Activated naive CD4-positive, alpha-beta T cell treated with Interleukin-2 at 50 U/mL for 16 hours (primary cell): ENCODE measurements at places on chromosomes 1 and 21.
A peak's percentile ranks its signal among the peaks of the same experiment; 100 is the strongest.

GRCh38 chr21:46035809-46036695 lies 54.5 kb downstream of the COL6A1 start:
- no peak for DNase-seq

DNA sequence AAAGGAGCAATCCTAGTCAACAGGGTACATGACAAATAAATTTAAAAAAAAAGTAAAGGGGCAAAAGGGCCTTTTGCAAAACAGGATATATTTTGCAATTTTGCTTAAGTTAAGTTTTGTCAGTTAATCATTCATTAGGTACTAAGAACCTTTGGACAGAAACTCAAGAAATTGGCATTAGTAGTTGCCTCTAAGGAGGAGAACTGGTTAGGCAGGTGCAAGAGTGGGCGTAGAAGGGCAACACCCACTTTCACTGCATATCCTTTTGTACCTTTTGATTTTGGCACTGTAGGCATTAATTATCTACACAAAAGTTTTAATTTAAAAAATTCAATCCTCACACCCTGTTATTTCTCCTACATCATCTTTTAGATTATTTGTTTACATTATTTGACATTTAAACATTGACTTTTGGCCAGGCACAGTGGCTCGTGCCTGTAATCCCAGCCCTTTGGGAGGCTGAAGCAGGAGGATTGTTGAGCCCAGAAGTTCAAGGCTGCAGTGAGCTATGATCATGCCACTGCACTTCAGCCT lies 4.3 kb downstream of the DDAH1 start:
- DNase-seq, result no peak

DNA sequence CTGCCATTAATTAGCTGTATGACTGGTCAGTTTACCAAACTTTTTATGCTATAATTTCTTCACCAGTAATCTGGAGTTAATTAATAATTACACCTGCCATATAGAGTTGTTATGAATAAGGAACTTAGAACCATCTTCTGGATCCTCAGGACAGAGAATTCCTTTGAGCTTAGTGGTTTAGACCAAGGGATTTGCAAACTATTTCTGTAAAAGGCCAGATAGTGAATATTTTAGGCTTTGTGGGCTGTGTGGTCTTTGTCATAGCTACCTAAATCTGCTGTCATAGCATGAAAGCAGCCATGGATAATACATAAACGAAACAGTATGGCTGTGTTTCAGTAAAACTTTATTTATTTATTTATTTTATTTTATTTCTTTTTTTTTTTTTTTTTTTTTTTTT lies 9.0 kb downstream of the TIMM17A start:
- no peak for DNase-seq

- DNase-seq, result no peak
These were observed 220.5 kb downstream of the CENPF start for GRCh38 chr1:214823311-214824117.

DNA sequence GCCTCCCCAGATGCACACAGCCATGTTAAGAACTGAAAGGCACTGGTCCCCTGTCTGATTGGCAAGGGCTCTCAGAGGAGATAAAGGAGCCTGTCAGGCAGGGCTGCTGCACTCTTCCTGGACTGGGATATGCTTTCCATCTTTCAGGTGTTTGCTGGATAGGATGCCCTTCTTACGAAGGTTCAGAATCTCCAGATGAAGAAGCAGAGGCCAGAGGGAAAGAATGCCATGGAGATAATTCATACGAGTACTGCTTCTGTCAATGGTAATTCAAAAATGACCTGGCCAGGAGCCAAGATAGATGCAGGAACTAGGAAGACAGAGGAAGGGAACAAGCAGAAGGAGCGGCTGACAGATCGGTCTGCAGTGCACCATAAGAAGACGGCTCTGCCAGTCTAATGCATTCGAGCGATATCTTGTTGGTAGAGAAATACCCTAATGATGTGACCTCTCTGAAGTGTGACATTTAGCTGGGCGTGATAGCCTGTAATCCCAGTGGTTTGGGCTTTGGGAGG lies 16.6 kb upstream of the ATP2B4 start:
- no peak for DNase-seq

DNA sequence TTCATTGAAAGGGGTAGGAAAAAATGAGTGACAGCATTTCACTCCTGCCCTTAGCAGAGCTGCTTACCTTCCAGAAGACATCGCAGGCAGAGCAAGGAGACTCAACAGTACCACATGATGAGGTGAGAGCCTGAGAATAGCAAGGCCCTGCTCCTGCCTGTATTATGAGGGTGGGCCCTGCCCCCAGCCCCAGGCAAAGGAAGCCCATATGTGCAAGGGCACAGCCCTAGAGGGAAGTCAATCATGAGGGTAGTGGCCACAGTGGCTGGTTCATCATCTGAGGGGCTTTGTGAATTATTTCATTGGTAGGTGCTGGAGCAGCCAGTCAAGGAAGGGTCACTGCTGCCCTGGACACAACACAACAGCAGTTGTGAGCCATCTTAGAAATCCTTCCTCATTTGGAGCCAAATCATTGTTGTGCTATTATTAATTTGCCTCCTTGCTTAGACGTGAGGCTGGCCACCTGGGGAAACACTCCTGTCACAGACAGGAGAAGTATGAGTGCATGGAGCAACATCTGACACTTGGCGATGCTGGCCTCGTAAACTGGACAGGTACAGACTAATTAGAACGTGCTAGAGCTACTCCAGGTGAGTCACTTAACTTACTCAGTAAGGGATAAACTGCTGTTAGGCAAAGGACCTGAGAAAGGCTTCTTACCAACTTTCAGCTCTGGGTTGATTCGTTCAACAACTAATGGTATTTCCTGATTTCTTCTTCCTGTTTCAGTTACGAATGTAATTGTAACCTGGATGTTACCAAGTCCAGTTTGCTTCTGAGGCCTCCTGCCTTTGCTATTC lies 22.7 kb upstream of the ACBD6 start:
- no peak for DNase-seq

DNA sequence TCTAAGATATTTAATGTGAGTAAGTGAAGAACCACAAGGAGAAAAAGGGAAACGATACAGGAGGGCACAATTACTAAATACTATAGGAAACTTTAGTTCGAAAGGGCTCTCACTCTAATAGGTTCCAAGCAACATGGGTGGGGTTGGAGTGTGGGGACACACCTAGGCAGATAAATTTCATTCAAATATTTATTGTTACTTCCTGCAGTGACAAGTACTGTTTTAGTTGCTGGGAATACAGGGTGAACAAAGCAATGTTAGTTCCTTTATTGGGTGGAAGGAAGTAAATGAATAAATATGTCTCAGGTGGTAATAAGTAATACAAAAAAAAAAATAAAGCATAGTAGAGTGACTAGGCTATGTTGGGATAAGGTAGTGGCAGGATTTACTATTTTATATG lies 73.2 kb upstream of the B3GALT2 start:
- no peak for DNase-seq

DNA sequence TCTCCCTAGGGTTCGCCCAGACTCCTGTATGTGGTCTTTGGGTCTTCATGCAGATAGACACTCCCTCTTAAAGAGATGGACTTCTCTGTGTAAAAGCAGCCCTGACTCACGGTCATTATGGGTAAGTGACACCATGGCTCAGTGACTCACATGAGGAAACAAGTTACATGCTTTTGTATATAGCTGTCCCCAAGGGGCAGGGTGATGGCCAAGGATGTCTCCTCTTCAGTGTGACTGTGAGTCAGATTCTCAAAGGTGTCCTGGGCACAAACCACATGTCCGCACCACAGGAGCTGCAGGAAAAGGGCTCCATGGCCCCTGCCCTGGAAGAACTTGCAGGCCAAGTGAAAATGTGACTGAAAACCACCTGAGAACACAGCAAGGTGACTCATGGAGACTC lies 380.4 kb downstream of the NPHP4 start:
- no peak for DNase-seq

DNA sequence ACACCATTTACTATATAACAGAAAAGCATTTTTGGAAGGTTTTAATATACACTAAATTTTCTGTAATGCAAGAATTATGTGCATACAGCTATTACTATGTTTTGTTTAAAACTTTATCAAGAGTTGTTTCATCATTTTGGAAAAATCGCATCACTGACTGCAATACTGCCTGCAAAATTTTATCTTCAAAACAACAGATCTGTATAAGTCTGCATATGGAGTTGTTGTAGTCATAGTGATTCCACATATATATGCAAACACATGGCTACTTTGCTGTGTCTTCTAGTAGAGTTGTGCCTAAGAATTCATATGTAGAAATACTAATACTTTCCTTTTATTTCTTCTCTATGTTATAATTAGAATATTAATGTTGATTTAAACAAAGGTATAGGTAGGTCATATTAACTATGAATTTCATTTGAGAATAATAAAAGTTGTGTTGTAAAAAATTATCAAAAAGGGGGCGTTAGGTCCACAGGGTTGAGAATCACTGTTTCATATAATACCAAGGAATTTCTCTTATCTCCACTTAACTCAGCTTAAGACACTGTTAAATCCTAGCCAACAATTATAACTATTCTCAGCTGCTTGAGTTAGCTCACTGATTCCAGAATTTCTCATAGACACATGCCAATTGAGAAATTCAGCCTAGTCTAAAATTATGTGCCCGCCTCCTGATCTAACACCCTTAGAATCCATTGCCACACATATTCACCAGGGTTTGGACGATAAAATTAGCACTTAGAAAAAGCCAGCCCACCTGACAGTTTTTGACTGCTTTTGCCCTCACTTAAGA lies 22.9 kb upstream of the LAMC1 start:
- no peak for DNase-seq

DNA sequence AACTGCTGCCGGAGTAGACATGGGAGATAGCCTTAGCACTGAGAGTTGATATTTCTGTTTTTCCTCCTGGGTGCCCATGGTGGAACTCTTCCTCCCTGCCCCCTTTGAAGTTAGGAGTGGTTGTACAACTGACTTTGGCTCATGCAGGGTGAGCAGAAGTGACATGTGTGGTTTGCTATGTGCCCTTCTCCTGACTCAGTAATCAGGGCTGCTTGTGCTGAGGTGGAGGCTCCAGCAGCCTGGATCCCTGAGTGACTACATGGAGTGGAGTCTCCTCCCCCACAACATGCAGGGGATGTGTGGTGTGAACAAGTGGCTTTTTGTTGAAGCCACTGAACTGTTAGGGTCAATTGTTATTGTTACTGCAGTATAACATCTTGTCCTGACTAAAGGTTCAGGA lies 261.6 kb downstream of the CAMTA1 start:
- no peak for DNase-seq

DNA sequence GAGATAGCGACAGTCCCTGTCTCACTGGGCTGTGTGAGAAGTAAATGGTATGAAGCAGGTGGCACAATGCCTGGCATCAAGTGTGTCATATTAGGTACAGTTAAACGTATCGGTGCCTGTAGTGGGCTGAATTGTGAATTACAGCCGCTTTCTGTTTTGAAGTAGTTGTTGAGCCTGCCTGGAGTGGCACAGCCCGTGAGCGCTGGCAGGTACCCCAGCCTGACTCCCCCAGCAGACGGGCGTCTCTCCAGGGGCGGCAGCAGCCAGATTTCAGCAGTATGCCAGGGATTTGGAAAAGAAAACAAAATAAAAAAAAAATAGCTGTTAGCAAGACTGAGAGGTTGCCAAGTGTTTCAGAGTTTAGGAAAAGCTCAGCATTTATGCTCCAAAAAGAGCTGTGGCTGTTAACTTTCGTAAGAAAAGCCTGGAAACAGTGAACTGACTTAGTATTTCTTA lies 26.6 kb upstream of the GPR153 start:
- DNase-seq, result no peak

DNA sequence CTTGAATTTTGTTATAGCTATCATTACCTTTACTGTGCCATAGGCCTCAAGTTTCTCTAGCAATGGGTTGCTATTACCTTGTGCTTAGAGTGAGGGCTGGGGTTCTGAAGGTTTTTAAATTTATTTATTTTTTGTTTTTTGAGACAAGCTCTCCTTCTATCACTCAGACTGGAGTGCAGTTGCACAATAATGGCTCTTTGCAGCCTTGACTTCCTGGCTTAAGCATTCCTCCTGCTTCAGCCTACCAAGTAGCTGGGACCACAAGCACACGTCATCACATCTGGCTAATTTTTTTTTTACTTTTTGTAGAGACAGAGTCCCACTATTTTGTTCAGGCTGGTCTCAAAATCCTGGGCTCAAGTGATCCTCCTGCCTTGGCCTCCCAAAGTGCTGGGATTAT lies 41.5 kb downstream of the SNX27 start:
- no peak for DNase-seq

GRCh38 chr21:40471103-40471502 lies 375.9 kb downstream of the DSCAM start:
- no peak for DNase-seq

- DNase-seq, result no peak
These were observed 142.5 kb upstream of the C1orf105 start for GRCh38 chr1:172277989-172278388.

- DNase-seq, result no peak
These were observed 113.4 kb upstream of the ATP1A1 start for GRCh38 chr1:116259663-116260062.

- DNase-seq, result no peak
These were observed 134.6 kb downstream of the HUNK start for GRCh38 chr21:32007456-32007855.

GRCh38 chr1:28249013-28249865 lies 10.1 kb upstream of the SESN2 start:
- peak; percentile 43 for DNase-seq

GRCh38 chr1:36024847-36025246 lies 59.0 kb upstream of the TEKT2 start:
- no peak for DNase-seq

DNA sequence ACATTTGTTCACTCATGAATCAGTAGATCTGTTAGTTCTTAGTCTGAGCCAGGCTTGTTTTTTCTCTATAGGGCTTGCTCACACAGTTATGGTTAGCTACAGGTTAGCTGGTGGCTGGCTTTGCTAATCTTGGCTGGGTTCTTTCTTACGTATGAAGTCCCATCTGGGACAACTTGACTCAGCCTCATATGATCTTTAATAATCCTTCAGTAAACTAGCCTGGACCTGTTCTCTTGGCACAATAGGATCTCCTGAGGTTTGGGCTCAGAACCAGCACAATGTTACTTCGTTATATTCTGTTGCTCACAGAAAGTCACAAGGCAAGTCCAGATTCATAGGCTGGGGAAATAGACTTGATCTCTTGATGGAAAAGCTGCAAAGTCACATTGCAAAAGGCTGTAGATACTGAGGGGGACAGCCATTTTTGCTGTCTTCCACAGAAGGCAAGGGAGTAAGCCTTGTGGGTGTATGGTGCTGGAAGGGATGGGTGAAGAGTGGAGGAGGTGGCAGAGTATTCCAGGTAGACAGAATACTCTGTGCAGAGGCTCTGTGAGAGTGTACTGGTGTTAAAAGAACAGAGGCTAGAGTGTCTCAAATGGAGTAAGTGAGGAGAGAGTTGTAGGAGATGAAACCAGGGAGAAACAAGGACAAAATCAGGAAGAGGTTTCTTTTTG lies 24.4 kb downstream of the EFCAB7 start:
- DNase-seq, result no peak

- DNase-seq, result no peak
These were observed 18.8 kb upstream of the RGS16 start for GRCh38 chr1:182622901-182623528.

DNA sequence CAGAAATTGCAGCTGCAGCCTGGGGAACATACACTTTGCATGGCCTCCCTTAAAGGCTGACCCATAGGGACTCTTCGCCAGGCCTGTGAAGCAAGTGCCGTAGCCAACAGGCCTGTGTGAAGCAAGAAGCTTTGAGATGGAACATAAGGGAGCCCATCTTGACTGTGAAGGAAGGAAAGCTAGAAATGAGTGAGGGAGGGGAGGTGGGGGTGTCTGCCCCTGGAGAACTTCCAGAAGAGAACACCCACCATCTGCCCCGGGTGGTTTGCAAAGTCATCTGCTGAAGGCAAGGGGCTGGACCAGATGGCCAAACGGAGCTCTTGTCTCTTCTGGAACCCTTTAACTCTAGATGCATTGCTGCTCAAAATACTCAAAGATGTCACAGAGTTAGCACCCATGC lies 103.3 kb upstream of the GRIK3 start:
- DNase-seq, result no peak
